ENCODE measurements at places on chromosomes 1 and 21.

DNA sequence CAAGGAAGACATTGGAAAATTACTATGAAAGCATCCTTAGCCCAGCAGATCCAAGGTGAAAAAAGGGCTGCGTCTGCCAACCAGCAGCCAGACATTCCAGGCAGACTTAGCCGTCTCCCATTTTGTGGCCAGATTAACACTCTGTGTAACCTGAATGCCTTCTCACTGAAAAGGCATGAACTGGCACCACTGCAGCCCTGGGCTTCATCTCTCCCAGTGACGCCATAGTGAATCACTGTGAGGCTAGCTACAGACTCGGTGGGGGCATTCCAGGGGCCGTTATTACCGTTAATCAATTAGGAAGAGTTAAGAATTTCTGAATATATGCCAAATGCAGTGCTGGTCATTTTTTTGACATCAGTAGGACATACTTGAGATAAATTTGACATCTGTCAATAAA is 627.4 kb downstream of the LMO4 start:
- no peak for DNase-seq

GRCh38 chr1:4149831-4150230 is 249.8 kb upstream of the C1orf174 start:
- no peak for DNase-seq

DNA sequence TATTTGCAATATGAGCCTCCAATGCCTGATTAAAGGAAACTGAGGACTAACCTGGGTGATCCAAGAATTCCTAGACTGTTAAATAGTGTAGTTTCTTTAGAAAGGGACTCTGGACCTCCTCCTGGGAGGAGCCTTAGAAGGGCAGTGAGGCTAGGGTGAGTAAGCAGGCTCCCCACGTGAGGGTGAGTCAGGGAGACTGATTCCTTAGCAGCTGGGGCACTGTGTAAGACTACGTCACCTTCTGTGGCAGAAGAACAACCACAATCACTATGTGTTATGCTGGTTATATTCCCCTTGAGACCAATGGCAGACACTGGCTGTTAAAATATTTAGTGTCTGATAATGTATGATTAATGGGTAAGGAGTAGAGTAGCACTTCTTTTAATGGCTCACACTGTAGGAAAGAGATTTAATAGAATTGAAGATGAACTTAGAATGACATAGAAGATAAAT is 53.3 kb upstream of the SYT14 start:
- no peak for DNase-seq

- no peak for DNase-seq
Measured at GRCh38 chr1:1135339-1136136, 19.6 kb upstream of the C1orf159 start.

DNA sequence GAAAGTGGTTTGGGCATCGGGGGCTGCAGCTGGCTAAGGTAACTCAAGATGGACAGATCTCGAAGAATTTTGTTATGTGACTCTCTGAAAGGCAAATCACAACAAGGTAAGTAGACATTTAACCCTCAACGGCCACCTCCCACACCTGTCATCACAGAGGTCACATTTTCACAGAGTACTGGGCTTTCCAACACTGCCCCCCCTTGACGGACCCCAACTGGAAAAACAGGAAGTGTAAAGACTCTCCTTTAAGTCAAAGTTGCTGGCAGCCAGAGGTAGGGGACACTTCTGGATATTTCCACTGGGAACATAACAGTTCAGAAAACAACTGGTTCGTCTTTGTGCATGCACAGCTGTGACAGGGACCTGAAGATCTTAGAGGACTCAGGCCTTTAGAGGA is 22.3 kb downstream of the NOL9 start:
- DNase-seq: no peak

DNA sequence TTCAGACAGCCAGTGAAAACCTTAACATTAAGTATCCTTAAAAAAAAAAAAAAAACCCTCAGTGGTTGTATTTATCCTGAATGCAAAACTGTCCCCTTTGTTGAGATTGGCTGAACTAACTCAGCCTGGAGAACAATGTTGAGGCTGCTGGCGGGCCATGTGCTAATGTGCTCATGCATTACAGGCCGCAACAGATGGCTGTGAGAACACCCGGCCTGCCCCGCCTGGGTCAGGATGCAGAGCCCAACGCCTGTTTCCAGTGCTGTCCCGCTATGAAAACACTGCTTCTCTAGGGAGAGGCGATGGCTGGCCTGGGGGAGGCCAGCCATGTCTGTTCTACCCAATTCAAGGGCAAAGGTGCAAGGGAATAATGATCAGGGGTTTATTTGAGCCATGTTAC is 13.8 kb downstream of the OLIG2 start:
- DNase-seq: no peak
